ENCODE measurements at places on chromosomes 4 and X. TPM values are rescaled to one million over a fixed set of nuclear protein-coding genes. Genes with fewer than 3 reads are reported as not detected.

DNA sequence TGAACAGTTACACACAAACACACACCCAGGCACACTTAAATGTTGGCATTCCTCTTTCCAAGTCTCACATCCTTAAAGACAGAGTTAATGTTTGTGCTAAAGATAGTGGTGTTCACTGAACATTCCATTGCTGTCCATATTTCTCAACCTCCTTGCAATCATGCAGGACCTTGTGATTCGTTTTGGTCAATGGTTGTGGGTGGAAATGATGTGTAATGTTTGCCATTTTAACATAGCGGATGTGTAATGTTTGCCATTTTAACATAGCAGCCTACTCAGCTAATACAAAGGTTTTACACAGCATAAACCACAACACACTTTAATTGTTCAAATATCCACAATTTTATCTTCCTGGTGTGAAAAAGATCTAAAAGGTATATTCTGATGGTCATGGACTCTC is 93.9 kb downstream of the CEP44 start:
- no peak for DNase-seq

DNA sequence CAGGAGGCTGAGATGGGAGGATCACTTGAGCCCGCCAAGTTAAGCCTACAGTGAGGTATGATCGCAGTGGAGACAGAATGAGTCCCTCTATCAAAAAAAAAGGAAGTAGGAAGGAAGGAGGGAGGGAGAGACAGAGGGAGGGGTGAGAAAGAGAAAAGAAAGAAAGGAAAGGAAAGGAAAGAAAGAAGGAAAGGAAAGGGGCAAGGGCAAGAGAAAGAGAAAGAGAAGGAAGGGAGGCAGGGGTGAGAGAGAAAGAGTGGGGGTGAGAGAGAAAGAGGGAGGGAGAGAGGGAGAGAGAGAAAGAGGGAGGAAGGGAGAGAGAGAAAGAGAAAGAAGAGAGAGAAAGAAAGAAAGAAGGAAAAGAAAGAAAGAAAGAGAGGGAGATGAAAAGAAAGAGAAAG is 13.2 kb downstream of the ELF2 start:
- DNase-seq = no peak

GRCh38 chr4:41179498-41180195 is 34.7 kb downstream of the APBB2 start:
- no peak for DNase-seq

DNA sequence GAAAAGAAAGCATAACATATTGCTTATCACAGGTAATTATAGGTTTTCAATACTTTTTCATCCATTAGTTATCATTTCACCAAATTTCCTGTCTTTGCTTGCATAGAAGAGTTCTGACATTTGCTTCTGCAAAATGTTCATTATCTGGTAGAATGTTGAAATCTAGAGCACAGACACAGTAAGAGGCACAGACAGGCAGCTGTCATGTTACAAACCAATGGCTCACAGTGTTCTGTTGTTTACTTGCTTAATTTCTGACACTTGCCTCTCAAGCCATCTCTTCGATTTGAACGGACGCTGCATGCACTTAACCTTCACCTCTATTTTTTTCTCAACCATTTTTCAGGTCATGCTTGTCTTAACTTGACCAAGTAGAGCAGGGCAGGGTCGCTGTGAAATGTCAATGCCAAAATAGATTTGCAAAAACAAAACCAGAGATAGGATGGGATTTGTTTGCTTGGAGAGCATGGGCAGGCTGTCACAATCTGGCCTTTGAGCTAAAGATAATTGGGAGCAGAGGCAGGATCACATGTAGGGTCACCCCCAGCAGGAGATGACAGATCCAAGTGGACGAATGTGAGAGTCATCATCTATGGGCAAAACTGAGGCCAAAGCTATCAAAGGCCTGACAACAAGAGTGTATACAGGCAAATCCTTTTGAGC is 292.3 kb downstream of the SMARCA1 start:
- peak; percentile 28 for DNase-seq

Gene FGFR3
- total RNA-seq = 9.9 TPM

Gene PARM1
- 158 TPM for total RNA-seq

- no peak for DNase-seq
Measured at GRCh38 chr4:18291256-18291655, 269.7 kb upstream of the LCORL start.

Gene DIAPH2
- total RNA-seq = 10.4 TPM

GRCh38 chr4:177968817-177969442 is 526.7 kb upstream of the AGA start:
- no peak for DNase-seq

DNA sequence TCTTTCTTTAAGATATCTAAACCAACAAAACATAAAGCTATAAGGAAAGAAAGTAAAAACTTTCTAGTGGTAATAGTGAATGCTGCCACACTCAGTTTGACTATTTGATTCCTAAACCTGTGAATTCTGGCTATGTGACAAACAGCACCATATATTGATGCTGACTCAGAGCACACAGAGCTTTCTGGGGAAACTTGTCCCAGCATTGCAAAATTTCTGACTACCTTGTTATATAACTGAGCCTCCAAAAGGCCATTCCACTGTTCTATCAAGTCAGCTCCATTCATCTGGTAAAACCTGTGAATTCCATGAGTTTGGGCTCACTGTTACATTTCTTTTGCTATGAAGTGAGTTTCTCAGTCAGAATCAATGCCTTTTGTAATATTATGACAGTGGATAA is 1229.7 kb downstream of the PCDH18 start:
- no peak for DNase-seq

GRCh38 chr4:108159845-108160244 is 8.9 kb downstream of the LEF1 start:
- DNase-seq = no peak

DNA sequence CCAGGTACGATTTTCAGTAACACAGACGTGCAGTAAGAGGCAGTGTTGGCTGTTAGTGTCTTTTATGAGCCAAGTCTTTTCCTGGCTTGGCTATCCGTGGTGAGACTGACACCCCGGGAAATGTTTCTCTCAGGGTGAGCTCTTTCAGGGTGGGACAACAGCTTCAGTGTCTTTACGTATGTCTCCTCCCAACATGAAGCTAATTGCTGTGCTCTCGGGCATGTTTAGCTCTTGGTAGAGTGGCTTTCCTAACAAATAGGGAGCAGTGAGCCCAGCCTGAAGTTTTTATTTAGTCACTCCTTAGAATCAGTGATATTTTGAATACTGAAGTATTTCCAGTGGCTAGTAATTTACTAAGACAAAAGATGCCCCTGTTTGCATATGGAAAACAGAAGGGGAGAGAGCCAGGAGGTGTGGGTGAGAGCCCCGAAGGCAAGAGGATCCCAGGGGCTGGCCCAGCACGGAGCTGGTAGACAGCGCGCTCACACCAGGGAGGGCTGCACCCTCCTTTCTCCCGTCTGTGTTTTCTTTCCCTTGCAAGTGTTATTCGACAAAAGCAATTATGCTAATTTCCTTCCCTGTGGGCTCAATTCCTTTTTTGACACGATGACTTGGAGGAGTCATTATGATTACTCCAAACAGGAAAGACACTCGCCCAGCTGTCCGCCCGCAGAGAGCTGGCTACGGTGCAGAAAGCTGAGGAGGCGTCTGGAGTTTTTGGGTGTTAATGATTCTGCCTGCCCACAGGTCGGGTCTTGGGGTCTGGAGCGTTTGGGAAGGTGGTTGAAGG is 47.7 kb downstream of the PDGFRA start:
- no peak for DNase-seq

DNA sequence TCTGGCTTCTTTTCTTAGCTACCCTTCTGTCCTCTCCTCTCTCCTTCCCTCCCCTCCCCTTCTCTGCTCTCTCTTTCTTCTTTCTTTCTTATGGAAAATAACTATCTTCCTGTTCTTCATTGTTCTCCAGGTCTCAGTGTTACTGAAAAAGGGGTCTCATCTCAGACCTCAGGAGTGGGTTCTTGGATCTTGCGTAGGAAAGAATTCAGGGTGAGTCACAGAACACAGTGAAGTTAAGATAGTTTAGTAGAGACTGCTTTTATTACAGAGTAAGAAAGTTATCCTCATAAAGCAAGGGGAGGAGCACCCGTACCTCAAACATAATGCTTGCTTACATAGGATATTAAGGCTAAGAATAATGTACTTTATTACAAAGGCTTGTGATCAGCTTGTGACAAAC is 31.8 kb upstream of the CWH43 start:
- DNase-seq = no peak

GRCh38 chr4:183300070-183300469 is 20.0 kb downstream of the CLDN22 start:
- no peak for DNase-seq

GRCh38 chrX:148495176-148495575 is 5.2 kb upstream of the AFF2 start:
- no peak for DNase-seq

Gene SRPX2
- total RNA-seq = 3.9 TPM

Gene PIR
- total RNA-seq = 14.5 TPM

Gene MAGEC3
- not detected for total RNA-seq

DNA sequence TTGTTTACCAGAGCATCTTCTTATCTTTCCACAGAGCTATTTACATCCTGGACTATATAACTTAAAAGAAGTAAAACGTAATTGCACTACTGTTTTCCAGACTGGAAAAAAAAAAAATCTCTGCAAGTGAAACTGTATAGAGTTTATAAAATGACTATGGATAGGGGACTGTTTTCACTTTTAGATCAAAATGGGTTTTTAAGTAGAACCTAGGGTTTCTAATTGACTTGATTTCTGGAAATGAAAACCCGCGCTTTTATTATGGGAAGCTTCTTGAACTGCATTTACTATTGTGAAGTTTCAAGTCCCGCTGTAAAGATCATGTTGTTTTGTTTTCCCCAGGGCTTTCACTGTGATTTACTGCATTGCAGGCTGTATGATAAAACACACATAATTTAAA is 162.7 kb downstream of the STIM2 start:
- no peak for DNase-seq

GRCh38 chrX:150028692-150029091 is 90.4 kb upstream of the EOLA2 start:
- no peak for DNase-seq

DNA sequence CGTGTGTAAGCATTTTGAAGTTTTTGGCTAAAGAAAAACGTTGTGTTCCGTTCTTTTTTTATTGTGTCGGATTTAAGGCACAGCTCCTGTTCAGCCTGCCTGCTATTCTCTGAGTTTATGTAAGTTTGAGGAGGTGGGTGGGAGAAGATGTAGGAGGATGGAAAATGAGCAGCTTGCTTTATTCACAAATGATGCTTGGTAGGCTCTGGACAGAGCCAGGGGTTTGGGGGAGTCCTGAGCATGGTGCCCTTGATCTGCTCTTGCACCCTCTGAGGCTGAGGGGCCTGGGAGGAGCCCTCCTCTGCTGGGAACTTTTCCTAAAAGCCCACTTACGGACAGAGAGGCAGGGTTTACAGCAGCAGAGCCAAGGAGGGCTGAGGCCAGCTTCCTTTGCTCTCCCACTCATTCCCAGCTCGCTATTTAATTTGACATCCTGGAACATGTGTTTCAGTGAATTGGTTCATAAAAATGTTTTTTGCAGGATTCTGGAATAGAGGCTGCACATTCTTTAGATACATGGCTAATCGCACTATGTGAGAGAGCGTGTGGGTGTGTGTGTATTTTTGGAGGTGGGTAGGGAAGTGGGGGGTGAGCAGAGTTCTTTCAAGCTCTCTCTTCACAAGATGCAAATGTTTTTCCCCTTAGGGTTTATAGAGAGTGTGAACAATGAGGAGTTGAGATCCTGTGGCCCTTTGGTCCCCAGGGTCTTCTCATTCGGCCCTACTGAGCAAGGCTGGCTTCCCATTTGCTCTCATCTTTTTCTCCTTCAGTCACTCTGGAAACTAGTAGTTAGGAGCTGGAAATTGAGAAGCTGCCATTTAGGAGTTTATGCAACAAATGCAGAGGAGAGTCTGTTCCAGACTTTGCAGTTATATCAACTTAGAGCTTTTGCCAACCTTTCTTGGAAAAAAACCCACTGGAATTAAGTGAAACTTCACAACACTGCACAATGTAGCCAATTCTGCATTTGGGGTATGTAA is 32.1 kb downstream of the TMEM131L start:
- peak; percentile 52 for DNase-seq

Gene CNKSR2
- total RNA-seq = 0.51 TPM

- DNase-seq = no peak
Measured at GRCh38 chr4:123535037-123535748, 138.6 kb downstream of the SPRY1 start.

DNA sequence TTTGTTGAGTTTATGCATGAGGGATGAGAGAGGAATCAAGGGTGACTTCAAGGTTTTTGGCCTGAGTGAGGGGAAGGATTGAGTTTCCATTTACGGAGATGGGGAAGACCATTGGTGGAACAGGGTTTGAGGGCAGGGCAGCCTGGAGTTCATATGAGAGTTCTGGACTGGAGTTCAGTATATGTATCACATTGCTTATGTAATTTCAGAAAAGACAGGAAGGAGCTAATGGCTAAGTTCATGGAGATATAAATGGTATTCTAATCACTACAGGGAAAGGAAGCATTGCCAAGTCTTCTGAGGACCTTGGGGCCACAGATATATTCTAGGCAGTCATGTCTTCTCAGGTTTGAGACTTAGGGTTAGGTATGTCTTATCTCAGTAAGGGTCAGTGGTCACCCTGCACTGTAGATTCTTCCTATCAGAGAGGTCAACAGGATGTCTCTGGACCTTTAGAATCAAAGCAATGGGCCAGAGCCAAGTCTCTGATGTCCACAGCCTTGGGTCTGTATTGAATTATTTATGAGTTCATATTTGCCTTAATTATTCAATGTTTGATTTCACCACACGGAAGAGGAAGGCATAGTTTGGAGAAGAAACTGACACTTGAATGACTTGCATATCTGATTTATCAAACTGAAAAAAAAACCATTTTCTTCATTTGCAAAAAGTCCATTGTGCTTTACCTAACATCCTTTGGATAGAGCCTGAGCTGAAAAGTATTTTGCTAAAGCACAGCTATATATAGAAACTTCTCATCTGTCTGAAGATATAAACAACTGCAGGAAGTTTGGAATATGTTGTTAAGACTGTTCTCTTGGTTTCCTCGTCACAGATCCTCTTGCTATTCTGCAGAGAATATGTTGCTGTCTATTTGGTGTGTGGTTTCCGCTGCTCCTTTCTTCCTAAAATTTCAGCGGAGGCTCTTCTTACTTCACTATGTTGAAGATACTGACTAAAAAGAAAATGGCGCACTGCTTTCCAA is 139.5 kb downstream of the PDGFRA start:
- DNase-seq = no peak

- DNase-seq = peak; percentile 59
Measured at GRCh38 chr4:7653510-7654369, 219.0 kb upstream of the PSAPL1 start.

DNA sequence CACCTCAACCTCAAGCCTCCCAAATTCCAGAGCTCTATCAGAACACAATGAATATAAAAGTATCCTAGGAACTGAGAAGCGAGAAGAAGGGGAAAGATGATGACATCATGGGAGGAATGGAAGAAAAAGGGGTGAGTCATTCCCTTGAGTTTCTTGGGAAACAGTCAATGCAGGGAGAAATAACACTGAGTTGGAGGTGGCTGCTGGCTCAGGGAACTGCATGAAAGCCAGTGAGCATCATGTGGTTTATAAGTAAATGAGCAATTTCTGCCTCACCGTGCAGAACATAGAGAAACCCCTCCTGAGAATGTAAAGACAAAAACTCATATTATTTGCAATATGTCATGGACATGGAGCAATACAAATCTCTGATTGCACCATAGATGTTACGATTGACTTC is 73.3 kb downstream of the SHOX start:
- no peak for DNase-seq

Data from right cardiac atrium (tissue), 5 donors.